GM20000 (cell line): ENCODE measurements at places on chromosomes 2 and 18.
A peak's percentile ranks its signal among the peaks of the same experiment; 100 is the strongest.

DNA sequence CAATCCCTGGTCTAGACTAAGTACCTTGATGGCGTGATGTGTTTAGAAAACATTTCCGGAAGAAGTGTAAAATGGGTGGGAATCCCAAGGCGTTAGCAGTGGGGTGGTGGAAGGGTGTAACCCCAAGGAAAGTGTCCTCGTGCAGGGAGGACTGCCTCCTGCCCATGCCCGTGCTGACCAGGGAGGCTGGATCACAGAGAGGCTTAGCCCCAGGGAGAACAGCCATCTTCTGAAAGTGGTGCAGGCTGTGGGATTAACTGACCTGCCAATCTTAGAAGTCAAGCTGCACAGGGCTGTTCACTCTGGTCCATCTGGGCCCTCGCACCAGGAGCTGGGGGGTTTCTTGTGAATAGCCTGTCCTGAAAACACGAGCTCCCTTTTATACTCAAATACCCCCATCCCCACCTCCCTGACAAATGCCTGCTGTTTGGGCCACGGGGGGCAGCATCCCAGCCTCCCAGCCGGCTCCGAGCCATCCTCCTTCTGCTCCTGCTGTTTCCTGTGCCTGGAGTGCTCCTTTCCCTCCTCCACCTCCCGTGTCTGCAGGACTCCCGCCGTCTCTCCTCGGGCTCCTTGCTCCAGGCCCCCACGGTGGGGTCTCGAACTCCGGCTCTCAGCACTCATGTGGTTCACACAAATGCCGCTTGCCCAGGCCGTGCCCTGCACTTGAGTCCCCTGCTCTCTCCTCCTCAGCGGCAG lies 52.1 kb upstream of the PXDN start:
- no peak for DNase-seq

GRCh38 chr2:96233880-96234316 lies 25.3 kb upstream of the STARD7 start:
- DNase-seq = peak; percentile 59

GRCh38 chr2:167287212-167287611 lies 398.9 kb downstream of the XIRP2 start:
- no peak for DNase-seq

DNA sequence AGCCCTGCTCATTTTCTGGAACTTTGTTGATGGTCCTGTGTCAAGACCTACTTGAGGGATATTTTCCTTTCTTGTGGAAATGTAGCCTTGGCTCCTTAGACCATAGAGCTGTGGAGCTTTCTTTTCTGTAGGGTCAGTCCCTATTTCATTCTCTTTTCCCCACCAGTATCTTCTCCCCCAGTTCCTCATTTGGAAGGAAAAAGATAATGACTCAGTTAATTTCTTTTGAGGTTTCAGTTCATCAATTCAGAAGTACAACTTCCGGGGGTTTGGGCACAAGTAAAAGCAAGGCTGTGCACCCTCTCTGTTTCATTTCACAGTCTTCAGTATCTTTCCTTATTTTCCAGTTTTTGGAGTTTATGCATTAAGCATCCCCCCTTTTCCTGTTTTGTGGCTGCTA lies 70.7 kb downstream of the CDC42EP3 start:
- DNase-seq = no peak

- DNase-seq = no peak
Measured at GRCh38 chr2:230578106-230578505, 134.5 kb upstream of the CAB39 start.

GRCh38 chr2:221444106-221444505 lies 128.0 kb downstream of the EPHA4 start:
- no peak for DNase-seq

DNA sequence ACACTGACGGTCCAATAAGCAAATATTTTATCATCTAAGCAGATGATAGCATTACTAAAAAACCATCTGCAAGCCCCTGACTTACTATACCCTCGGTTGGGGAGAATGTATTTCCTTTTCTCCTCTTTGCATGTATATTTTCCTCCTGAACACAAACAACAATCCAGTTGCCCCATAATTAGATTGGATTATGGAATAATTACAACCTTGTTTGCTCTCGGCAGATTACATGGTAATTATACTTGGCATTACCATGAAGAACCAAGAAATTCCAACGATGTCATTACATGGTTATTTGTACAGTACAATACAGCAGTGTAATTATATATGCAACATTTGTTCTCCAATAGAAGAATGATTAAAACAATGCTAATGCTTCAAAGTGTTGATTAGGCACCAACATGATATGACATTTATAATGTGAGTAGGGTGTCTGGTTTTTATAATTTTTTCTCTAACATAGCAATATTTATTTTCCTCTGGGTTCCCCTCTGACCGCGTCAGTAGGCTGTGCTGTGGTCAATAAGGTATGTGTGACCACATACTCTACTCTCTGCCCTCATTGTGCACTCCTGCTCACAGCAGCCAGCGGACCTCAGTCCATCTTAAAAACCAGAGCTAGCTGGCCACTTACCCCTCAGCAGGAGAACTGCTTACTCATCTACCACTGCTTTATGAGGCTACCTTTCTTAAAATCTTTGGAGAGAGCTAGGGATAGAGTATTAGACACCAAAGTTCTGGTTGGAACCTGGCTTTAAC lies 176.1 kb downstream of the INSIG2 start:
- no peak for DNase-seq

GRCh38 chr18:36365836-36366775 lies 68.6 kb downstream of the FHOD3 start:
- DNase-seq = peak; percentile 29

GRCh38 chr2:210188190-210188589 lies 17.0 kb upstream of the KANSL1L start:
- no peak for DNase-seq
